Stimulated activated CD4-positive, alpha-beta T cell treated with anti-CD3 and anti-CD28 coated beads, Interleukin-1b, Interleukin-23, amount 100 ng/mL, for 1 hour (primary cell): ENCODE measurements at places on chromosomes 11 and 22.
A peak's percentile ranks its signal among the peaks of the same experiment; 100 is the strongest.

GRCh38 chr11:406796-407650, 7.8 kb downstream of the SIGIRR start:
- DNase-seq = peak; percentile 87

DNA sequence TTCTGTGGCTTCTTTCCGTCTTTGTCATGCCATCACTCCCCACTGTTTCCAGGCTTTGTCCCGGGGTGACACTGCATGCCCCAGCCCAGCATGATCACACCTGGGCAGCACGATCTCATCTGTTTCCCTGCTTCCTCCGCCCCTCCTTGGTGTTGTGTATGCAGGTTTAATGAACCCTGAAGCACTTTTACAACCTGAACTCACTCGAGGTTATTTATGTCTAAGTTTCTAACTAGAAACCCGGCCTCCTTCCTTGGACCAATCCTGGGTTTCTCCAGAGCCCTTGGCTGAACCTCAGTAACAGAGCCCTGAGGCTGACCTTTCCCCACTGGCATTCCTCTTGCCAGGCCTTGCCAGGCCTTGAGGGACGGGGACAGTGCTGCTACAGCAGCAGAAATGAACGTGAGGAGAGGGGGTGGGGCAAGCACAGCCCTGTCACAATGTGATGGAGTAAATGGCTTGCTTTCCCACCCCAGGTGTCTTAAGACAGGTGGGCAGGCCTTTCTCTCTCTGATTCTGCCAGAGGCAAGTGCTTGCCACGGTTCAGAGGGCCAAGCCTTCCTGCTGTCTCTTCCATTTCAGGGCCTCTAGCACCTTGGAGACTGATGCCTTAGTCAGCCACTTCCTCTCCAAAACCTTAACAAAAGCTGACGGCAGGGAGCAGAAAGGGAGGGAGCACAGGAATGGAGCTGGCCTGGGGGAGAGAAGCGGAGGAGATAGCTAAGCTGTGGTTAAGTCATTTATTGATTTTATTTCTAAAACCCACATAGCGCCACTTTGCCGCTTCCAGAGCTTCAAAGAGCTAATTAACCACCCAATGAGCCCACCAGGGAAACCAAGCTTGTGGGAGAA, 3.1 kb upstream of the PYGM start:
- no peak for DNase-seq

GRCh38 chr11:3156661-3157311, 8.3 kb downstream of the OSBPL5 start:
- DNase-seq = no peak

- DNase-seq = no peak
These were observed 134.0 kb downstream of the NTM start for GRCh38 chr11:131504199-131504949.

- DNase-seq = no peak
These were observed 117.2 kb upstream of the IGLL5 start for GRCh38 chr22:22770280-22770871.

- DNase-seq = no peak
These were observed 379.5 kb downstream of the ETS1 start for GRCh38 chr11:128207861-128208321.

- DNase-seq = no peak
These were observed 201.1 kb downstream of the DBX1 start for GRCh38 chr11:19959210-19959609.

DNA sequence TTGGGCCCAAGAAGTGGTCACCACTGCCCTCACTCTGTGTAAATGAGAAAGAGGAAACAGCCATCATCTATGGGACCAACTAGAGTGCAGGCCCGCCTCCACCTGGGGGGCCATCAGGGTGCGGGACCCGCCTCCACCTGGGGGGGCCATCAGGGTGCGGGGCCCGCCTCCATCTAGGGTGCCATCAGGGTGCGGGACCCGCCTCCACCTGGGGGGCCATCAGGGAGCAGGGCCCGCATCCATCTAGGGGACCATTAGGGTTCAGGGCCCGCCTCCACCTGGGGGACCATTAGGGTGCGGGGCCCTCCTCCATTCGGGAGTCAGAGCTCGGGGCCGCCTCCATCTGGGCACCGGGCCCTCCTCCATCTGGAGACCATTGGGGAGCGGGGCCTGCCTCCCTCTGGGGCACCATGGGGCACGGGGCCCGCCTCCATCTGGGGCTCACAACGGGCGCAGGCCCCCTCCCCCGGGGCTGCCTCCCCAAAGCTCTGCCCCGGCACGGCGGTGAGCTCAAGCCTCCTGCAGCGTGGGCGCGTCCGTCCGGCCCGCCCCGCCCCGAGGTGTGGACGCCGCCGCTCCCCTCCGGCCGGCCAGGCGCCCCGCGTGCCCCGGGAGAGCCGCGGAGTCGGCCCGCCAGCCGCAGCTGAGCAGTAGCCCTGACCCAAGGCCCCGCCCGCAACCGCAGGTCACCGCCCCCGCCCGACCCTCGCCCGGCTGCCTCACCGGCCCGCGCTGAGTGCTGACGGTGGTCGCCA, 512 bp downstream of the TOLLIP start:
- no peak for DNase-seq

DNA sequence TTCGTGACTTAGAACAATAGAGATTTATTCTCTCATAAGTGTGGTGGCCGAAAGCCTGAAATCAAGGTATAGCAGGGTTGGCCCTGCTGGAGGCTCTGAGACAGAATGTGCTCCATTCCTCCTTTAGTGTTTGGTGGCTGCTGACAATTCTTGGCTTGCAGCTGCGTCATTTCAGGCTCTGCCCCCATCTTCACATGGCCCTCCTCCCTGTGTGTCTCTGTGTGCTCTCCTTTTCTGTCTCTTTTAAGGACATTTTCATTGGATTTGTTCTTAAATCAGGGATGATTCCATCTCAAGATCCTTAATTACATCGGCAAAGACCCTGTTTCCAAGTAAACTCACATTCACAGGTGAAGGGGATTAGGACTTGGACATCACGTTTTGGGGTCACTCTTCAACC, 10.2 kb upstream of the APOL6 start:
- no peak for DNase-seq

DNA sequence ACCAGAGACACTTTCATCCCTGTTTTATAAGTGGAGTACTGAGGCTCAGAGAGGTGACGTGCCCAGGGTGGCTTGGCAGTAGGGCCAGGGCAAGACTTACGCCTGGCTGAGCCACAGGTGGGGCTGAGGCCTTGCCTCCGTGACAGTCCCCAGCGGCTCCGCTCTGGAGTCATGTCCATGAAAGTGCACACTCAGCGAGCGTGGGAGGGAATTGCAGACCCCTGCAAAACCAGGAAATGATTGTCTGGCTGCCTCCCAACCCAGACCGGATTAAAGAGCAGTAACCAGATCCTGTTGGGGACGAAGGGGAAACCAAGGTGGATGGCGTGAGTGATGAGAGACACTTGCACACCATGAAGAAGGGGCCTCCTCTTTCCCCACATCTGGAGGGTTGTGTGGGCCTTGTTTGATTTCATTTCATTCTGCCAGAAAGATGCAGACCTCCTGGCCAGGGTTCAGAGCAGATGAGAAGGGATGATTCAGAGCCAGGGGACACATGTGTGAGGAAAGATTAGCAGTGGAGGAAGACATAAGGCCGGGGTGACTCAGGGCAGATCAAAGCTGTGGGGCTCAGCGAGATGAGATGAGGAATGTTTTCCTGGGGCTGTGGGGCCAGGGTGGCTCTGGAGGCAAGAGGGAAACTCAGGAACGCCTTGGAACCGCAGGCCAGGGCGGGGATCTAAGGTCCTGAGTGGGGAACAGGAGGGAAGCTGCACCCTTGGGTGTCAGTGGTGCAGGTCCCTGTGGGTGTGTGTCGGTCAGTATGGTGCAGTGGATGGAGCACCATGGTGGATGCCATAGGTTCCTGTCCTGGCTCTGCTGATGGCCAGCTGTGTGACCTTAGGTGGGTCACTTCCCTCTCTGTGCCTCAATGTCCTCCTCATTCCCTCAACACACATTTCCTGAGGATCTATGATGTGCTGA, 29.9 kb upstream of the LRRC32 start:
- DNase-seq = no peak

GRCh38 chr22:43320943-43321900, 21.9 kb downstream of the SCUBE1 start:
- no peak for DNase-seq

DNA sequence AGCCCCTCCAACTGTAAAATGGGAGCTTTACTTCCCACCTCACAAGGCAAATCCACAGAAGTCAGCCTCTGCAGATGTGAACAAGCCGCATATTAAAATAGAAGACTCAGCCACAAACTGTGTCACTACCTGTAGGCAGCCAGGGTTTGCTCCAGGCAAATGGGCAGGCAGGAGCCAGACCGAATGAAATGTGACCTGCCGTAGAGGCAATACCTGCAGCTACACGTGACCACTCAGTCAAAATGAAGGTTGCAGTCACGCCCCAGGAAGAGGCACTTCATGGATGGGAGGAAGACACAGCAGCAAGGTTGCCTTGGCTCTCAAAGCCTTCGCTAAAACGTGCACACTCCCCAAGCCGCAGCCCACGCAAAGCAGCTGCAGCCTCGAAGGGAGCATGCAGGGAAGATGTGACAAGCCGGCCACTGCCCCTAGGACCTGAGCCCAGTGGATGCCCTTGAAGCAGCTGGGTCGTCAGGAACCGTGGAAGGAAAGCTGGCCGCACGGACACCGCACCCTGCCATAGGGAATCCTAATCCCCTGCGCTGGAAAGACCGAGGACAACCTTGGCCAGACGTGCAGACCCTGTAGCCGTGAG, 53.1 kb downstream of the SHANK2 start:
- DNase-seq = no peak

DNA sequence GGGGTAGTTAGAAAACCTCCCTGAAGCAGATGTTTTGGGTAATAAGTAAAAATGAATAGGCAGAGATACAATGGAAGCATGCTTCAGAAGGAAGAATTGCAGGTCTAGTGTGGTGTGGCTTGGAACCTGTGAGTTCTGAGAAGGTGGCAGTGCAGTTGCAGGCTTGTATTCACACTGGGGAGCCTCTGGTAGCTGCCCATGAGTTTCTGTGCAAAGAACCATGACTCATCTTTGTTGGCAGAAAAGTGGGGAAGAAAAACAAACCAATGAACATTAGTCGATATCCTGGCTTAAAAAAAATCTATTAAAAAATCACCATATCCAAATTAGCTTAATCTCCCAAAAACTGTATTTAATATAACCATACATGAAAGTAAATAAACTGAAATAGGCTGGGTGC, 232.6 kb downstream of the FAT3 start:
- DNase-seq = no peak

DNA sequence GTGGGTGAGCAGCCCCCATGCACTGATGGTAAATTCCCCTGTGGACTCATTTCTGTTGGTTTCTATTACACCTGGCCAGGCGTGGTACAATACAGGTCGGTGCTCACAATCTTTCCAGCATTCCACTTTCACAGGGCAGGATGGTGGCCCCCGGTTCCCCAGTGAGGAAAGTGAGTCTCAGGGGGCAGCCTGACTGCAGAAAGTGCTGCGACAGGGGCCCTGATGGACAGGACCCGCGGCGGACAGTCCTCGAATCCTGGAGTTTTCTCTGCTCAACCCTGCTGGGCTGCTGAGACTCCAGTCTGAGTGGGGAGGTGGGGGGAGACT, 3.1 kb upstream of the PGGHG start:
- DNase-seq = no peak

- DNase-seq = no peak
These were observed 169.7 kb downstream of the IGLL1 start for GRCh38 chr22:23410411-23410810.

DNA sequence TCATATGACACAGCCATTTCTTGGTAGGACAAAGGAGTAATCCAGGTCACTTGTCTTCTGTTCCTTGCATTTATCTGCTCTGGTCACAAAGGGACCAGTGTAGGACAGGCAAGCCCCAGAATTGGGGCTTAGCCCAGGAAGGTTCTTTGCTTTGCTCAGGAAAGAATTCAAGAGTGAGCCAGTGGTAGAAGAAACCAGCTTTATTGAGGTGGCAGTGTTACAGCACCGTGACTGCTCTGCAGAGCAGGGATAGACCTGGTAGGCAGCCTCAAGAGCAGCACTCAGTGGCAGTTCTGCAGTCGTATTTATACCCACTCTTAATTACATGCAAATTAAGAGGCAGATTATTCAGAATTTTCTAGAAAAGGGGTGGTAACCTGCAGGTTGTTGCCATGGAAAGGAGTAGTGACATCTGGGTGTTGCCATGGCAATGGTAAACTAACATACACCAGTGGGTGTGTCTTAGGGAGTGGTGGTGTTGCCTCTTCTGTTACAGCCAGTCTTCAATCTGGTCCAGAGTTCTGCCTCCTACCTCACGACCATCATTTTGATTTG, 84.9 kb upstream of the RAB1B start:
- no peak for DNase-seq

DNA sequence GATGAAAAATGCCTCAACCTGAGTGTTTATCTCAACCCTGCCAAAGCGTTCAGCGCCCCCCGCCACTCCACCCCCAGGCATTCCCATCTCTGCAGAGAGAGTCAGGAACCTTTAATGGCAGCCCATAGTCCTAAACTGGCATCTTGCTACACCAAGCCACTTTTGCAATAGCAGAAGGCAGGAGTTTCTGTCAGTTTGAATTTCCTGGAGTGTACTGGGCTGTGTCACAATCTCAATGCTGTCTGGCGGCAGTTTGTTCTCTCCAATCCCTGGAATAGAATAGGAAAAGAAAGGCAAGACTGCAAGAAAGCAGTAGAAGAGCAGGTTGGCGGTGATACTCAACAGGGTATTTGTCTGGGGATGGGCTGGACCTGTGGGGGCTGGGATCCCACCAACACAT, 32.9 kb upstream of the FLI1 start:
- no peak for DNase-seq

GRCh38 chr11:29351301-29351873, 665.4 kb downstream of the KCNA4 start:
- no peak for DNase-seq

DNA sequence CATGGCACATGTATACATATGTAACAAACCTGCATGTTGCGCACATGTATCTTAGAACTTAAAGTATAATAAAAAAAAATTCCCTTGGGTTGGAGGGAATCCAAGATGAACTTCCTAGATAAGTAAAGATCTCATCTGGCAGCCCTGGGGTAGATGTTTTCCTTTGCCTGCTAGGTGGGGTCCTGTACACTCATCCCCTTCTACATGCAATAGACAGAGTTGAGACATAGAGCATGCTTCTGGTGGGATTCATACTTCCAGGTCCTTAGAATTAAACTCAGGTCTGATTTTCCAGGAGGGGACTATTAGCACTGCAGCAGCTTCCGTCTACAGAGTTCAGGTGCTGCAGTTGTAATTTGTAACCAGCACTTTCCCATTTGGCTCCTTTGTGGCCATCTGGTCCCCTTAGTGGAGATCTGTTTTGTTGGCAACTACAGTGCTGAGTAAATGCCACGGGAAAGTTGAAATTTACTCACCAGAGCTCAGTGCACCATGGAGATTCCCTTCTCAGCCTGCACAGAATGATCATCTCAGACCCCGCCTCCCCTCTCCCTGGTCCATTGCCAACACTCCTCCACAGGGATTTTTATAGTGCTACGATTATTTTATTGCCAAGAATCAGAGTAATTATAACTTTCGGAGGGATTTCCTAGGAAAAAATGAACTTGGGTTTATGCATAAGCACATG, 220.1 kb upstream of the E2F8 start:
- no peak for DNase-seq

DNA sequence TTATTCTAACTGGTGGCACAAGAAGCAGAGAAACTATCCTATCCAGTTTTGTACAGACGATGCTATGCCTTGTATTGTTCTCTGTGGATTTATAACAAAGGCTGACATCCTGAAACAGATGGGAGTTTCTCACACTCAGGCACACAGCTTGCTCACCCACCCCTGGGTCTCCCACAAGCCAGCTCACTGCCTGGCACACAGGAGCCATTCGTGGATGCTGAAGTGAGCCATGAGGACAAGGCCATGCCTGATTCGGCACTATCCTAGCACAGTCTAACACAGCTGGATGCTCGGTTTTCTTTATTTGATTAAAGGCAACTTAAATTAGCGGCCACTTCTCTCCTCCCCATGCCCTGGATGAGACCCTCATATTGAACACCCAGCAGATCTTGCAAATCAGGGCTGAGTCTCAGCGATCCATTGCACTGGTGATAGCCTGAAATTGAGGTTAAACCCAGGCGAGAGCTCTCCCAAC, 25.7 kb upstream of the TMPRSS4 start:
- no peak for DNase-seq
